Prostate gland (tissue), 2 donors: ENCODE measurements at places on chromosomes 4 and X. TPM values are rescaled to one million over a fixed set of nuclear protein-coding genes. Genes with fewer than 3 reads are reported as not detected.
A peak's percentile ranks its signal among the peaks of the same experiment; 100 is the strongest.

- H3K27ac ChIP-seq: no peak overlapping the region
- no peaks in the 10 kb centered on the region for H3K36me3 ChIP-seq
These were observed 186.2 kb downstream of the STIM2 start for GRCh38 chr4:27046851-27047250.

Gene NLGN3
- 1.4 TPM for total RNA-seq

- peak; percentile 22 for DNase-seq
- no peaks in the 10 kb centered on the region for H3K4me1 ChIP-seq
- H3K27me3 ChIP-seq: no peaks in the 10 kb centered on the region
- H3K27ac ChIP-seq: peak overlapping the region; percentile 94
These were observed 578 bp downstream of the CHIC2 start for GRCh38 chr4:54063737-54064316.

- H3K27me3 ChIP-seq: no peaks in the 10 kb centered on the region
- DNase-seq: peak; percentile 46
- no peaks in the 10 kb centered on the region for H3K36me3 ChIP-seq
- no peaks in the 10 kb centered on the region for H3K4me1 ChIP-seq
- H3K4me3 ChIP-seq: no peak overlapping the region
- H3K27ac ChIP-seq: no peak overlapping the region
These were observed 115.0 kb downstream of the SMIM20 start for GRCh38 chr4:26028793-26029567.

Gene ZBTB33
- total RNA-seq: 20.5 TPM

Gene PPP1R2C
- total RNA-seq: 6.6 TPM

Gene RBMXL3
- total RNA-seq: 1.4 TPM

Gene KLB
- total RNA-seq: 0.34 TPM

DNA sequence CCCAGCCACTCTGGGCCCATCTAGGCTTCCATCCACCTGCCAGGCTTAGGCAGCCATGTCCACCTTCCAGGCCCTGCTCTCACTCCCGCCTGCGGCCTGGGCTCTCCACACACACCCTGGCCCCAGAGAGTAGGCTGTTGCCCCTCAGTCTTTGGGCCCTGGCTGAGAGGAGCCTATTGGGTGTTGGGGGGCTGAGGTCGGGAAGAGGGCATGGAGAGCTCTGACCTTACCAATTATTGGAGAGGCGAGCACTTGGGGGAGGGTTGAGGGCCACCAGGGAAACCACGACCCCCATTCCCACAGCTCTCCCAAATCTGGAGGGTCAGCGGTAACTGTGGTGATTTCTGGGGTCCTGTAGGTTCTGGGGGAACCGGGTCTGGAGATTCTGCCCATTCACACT is 38.2 kb downstream of the HTRA3 start:
- no peaks in the 10 kb centered on the region for H3K27me3 ChIP-seq
- H3K4me3 ChIP-seq: no peak overlapping the region
- no peaks in the 10 kb centered on the region for H3K4me1 ChIP-seq
- H3K27ac ChIP-seq: no peak overlapping the region
- DNase-seq: no peak

Gene CLCN4
- total RNA-seq: 0.50 TPM

Gene ZNF41
- total RNA-seq: 12.3 TPM

Gene NSG1
- total RNA-seq: 88.8 TPM

DNA sequence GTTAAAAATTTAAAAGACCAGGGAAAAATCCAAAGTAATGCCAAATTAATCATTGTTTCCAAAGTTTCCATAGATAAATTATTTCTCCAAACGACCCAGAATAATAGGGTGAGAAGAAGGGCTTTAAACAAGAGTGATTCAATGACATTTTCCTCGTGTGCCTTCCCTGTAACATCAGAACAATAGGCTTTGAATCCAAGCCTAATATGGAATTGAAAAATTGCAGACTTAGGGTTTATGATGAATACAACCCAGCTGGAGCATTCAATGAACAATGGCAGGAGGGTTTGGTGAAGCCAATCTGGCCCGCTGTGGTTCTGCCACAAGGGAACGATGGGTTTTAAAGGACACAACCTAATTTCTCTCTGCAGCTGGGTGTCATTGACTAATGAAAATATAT is 94.2 kb downstream of the CBLL2 start:
- H3K4me1 ChIP-seq: no peaks in the 10 kb centered on the region
- no peaks in the 10 kb centered on the region for H3K27me3 ChIP-seq
- DNase-seq: no peak
- H3K4me3 ChIP-seq: no peak overlapping the region

Gene SCML2
- total RNA-seq: 10.6 TPM

DNA sequence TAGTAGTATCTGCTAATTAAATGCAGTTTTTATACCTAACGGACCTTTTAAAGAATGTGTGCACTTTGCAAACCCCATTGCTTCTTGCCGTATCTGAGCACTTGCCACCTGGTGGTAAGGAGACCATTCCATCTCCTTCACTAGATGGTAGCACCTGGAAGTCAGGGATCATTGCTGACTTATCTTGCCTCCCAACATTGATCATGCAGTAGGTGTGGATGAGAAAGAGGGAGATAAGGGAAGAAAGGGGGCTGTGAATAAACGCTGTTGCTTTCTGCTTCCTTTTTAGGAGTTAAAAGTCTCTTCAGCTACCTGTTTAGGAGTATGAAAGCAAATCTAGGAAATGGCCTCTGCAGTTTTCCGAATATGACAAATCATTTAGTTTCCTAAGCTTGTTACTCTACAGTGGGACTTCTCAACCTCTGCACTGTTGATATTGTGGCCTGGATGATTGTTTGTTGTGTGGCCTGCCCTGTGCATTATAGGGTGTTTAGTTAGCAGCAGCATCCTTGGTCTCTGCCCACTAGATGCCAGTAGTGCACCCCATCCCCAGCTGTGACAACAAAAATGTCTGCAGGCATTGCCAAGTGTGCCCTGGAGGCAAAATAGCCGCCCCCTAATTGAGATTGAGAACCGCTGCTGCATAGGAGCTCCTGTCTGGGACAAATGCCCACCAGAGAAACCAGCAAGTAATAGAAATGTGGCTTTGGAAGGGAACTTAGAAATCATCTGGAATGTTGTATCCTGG is 38.8 kb downstream of the GAB1 start:
- no peaks in the 10 kb centered on the region for H3K36me3 ChIP-seq
- H3K4me1 ChIP-seq: no peaks in the 10 kb centered on the region
- H3K27ac ChIP-seq: no peak overlapping the region

DNA sequence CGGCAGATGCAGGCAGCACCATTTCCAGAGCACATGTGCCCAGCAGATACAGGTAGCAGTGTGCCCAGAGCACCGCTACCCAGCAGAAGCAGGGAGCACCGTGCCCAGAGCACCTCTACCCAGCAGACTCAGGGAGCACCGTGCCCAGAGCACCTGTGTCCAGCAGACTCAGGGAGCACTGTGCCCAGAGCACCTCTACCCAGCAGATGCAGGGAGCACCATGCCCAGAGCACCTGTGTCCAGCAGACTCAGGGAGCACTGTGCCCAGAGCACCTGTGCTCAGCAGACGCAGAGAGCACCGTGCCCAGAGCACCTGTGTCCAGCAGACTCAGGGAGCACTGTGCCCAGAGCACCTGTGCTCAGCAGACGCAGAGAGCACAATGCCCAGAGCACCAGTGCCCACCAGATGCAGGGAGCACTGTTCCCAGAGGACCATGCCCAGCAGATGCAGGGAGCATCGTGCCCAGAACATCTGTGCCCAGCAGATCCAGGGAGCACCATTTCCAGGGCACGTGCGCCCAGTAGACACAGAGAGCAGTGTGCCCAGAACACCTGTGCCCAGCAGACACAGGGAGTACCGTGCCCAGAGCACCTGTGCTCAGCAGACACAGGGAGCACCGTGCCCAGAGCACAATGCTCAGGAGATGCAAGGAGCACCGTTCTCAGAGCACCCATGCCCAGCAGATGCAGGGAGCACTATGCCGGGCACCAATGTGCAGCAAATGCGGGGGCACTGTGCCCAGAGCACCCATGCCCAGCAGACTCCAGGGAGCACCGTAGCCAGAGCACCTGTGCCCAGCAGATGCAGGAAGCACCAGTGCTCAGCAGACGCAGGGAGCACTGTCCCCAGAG is 236.4 kb downstream of the DHRSX start:
- H3K27ac ChIP-seq: no peak overlapping the region
- H3K4me1 ChIP-seq: peaks cover 2% of the 10 kb centered on the region
- H3K4me3 ChIP-seq: no peak overlapping the region
- no peaks in the 10 kb centered on the region for H3K36me3 ChIP-seq
- DNase-seq: no peak

Gene PAGE5
- not detected for total RNA-seq

DNA sequence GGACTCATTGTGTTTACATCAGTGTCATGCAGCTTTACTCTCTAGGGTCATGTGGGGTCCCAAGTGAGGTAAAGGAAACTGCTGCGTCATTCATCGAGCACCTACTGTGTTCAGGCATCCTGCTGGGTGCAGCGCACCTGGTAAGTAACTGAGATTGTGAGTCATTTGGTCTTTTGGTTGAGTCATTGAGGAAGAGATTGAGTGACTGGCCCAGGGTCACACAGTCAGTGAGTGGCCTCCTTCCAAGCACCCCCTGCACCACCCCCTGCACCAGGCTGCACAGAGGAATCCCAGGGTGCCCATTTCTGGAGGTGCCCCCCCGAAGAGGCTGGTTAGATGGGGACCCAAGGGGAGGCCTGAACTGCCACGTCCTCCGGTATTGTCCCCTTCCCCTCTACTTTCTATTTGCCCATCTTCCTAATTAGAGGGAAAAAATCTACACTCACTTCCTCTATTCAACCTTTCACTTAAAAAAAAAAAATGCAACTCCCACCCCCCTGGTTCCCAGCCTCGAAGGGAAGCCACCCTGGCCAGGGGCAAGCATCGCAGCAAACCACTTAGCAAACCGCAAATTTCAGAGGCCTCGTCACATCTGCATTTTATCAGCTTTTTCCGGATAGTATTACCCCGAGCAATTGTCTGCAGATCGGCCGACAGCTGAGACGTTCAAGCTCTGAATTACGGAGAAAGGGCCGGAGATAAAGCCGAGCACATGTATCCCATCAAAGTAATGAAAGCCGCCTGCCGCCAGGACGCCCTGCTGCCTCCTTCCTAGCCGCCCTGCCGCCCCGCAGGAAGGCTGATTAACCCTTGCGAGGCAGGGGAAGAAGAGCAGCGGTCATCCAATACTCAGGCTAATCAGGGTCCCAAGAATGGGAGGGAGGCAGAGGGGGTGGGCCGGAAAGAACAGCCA is 96.3 kb upstream of the MSX1 start:
- DNase-seq: no peak
- H3K27ac ChIP-seq: no peak overlapping the region
- no peaks in the 10 kb centered on the region for H3K27me3 ChIP-seq

Gene NEUROG2
- not detected for total RNA-seq

- H3K4me1 ChIP-seq: no peaks in the 10 kb centered on the region
- H3K4me3 ChIP-seq: no peak overlapping the region
- no peak overlapping the region for H3K27ac ChIP-seq
- no peaks in the 10 kb centered on the region for H3K27me3 ChIP-seq
- DNase-seq: peak; percentile 4
- H3K36me3 ChIP-seq: no peaks in the 10 kb centered on the region
These were observed 195.9 kb downstream of the CHM start for GRCh38 chrX:85851418-85851817.

DNA sequence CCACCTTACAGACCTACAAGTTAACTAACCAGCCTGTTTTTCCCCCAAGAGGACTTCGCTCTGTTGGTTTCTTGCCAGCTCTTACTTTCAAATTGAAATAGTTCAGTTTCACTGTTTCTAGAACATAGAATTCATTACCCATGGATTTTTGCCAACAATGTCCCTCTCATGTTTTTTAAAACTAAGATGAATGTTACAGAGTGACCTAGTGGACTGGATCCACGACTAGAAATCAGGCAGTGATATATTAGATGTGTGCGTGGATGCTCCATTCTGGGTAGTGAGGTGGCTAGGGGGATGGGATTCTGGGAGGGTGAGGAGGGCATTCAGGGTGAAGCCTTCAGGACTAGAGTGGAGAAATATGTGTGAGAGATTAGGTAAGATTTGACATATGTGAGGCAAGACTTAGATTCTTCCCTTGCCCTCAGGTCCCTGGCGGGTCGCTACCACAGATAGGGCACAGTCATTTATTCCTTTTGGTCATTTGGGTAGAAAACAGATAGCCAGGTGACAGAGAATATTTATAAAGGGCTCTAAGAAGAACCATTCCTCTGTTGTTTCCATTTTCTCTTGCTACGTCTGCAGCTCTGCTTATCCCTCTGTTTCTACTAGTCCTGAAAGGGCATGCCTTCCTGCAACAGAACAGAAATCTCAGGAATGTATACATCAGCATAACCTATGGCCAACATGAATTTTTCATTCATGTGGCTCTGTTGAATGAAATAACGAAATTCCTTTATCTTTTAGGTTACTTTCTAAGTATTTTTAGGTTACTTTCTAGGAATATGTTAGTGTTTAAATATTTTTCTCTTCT is 15.4 kb upstream of the JADE1 start:
- H3K4me1 ChIP-seq: no peaks in the 10 kb centered on the region
- no peak overlapping the region for H3K4me3 ChIP-seq
- DNase-seq: no peak
- H3K27ac ChIP-seq: no peak overlapping the region

Gene DCTD
- total RNA-seq: 62.3 TPM

Gene UGT2B15
- total RNA-seq: 0.41 TPM

Gene SEC24B
- total RNA-seq: 44.1 TPM

Gene POU3F4
- not detected for total RNA-seq

- H3K4me1 ChIP-seq: no peaks in the 10 kb centered on the region
- no peaks in the 10 kb centered on the region for H3K27me3 ChIP-seq
- no peak overlapping the region for H3K4me3 ChIP-seq
- H3K36me3 ChIP-seq: no peaks in the 10 kb centered on the region
- H3K27ac ChIP-seq: no peak overlapping the region
These were observed 53.2 kb downstream of the SPRY1 start for GRCh38 chr4:123449780-123450179.

- no peaks in the 10 kb centered on the region for H3K4me1 ChIP-seq
- H3K4me3 ChIP-seq: no peak overlapping the region
- H3K36me3 ChIP-seq: no peaks in the 10 kb centered on the region
- DNase-seq: no peak
- H3K27ac ChIP-seq: no peak overlapping the region
These were observed 1.2 kb upstream of the NEUROG2 start for GRCh38 chr4:112517067-112517634.

Gene SORBS2
- total RNA-seq: 242 TPM

- H3K36me3 ChIP-seq: no peaks in the 10 kb centered on the region
- no peaks in the 10 kb centered on the region for H3K4me1 ChIP-seq
- DNase-seq: no peak
- H3K27ac ChIP-seq: no peak overlapping the region
- no peak overlapping the region for H3K4me3 ChIP-seq
- no peaks in the 10 kb centered on the region for H3K27me3 ChIP-seq
These were observed 31.6 kb downstream of the IQCM start for GRCh38 chr4:149784018-149784417.

DNA sequence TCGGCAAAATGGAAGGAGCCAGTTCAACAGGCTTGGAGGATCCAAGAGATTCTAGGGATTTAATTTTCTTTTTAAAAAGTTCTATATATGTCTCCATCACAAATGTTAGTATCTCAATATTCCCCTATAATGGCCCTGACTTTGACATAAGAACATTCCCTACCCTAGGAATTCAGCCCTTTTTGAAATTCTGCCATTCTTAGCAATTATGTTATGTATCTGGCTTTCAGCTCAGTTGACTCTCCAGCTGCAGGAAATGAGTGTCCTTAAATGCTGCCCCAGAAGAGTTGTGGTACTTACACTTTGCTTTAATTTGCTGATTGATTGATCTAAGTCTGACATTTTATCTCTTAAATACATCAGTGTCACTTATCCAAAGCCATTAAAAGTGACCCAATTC is 1454.3 kb downstream of the FSTL5 start:
- H3K27ac ChIP-seq: no peak overlapping the region
- no peak overlapping the region for H3K4me3 ChIP-seq
- no peak for DNase-seq
- H3K36me3 ChIP-seq: no peaks in the 10 kb centered on the region
- H3K27me3 ChIP-seq: no peaks in the 10 kb centered on the region

GRCh38 chr4:60241866-60242265 is 958.3 kb upstream of the ADGRL3 start:
- DNase-seq: no peak
- H3K4me3 ChIP-seq: no peak overlapping the region
- no peaks in the 10 kb centered on the region for H3K36me3 ChIP-seq
